Naive thymus-derived CD4-positive, alpha-beta T cell (primary cell): ENCODE measurements at places on chromosomes 3 and 15. TPM values are rescaled to one million over a fixed set of nuclear protein-coding genes. Genes with fewer than 3 reads are reported as not detected.

GRCh38 chr3:127590282-127590592 lies 296 bp downstream of the TPRA1 start:
- no peaks in the 10 kb centered on the region for H3K27me3 ChIP-seq
- peak overlapping the region; percentile 91 for H3K4me3 ChIP-seq
- H3K36me3 ChIP-seq: no peaks in the 10 kb centered on the region
- H3K4me1 ChIP-seq: peaks cover 11% of the 10 kb centered on the region

The CYP1A2 gene
- not detected for total RNA-seq

DNA sequence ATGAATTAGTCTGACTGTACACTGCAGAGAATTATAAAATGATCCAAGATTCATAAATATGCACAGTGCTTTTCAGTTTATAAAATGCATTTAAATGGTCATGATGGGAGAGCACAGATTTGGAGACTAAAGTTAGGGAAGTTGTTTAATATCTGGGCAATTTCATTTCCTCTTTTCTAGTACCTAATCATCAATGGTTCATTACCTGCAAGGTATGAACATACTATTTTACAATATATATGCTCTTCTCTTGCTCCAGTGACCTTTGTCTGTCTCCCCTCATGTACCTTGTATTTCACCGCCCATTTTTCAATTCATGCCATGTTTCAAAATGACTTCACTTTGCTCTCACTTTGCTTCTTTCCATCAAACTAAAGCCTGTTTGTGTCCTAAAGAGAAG lies 114.5 kb downstream of the SUCNR1 start:
- H3K36me3 ChIP-seq: no peaks in the 10 kb centered on the region
- no peak overlapping the region for H3K4me3 ChIP-seq
- no peak for DNase-seq
- H3K27ac ChIP-seq: no peak overlapping the region
- H3K4me1 ChIP-seq: no peaks in the 10 kb centered on the region

- no peak overlapping the region for H3K4me3 ChIP-seq
- no peak for DNase-seq
- no peaks in the 10 kb centered on the region for H3K27me3 ChIP-seq
- no peak overlapping the region for H3K27ac ChIP-seq
- H3K36me3 ChIP-seq: no peaks in the 10 kb centered on the region
Measured at GRCh38 chr15:51876169-51876568, 46.7 kb downstream of the TMOD3 start.

DNA sequence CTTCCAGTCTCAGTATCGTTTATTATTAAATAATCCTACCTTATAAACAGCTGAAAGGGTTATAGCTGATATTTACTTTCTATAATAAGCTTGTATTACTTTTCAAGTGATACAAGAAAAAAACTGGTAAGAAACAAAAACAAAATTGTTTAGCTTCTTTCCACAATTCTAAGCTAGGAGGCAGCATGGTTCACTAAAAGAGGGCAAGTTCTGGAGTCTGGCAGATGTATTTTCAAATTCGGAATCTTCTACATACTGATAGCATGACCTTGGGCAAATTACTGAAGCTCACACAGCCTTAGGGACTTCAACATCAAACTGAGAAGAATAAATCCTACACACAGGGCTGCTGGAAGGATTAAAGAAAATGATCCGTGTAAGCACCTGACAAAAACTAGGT lies 15.4 kb downstream of the C15orf62 start:
- no peak overlapping the region for H3K27ac ChIP-seq
- H3K4me3 ChIP-seq: no peak overlapping the region
- H3K4me1 ChIP-seq: peaks cover 18% of the 10 kb centered on the region
- no peaks in the 10 kb centered on the region for H3K36me3 ChIP-seq
- no peak for DNase-seq
- H3K27me3 ChIP-seq: no peaks in the 10 kb centered on the region

DNA sequence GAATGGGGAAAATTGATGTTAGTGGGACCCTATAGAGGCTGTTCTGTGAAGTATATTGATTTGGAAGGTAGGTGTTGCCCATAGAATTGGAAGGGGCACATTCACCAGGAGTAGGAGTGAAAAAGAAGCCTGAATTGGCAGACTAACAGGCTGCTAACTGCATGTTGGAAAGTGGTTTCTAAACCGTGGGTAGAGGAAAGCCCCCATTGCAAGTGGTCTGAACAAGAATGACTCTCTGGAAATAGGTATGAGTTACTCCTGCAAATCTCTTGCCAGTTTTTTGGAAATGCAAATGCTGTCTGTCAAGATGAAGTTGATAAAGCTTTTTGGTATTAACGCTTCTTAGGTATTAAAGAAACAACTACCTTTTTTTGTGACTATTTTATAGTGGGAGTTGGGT lies 3.5 kb downstream of the UBE2E1 start:
- H3K27ac ChIP-seq: peak overlapping the region; percentile 77
- DNase-seq: no peak
- H3K4me1 ChIP-seq: peaks cover 26% of the 10 kb centered on the region
- H3K36me3 ChIP-seq: no peaks in the 10 kb centered on the region
- H3K27me3 ChIP-seq: no peaks in the 10 kb centered on the region
- H3K4me3 ChIP-seq: peak overlapping the region; percentile 68

DNA sequence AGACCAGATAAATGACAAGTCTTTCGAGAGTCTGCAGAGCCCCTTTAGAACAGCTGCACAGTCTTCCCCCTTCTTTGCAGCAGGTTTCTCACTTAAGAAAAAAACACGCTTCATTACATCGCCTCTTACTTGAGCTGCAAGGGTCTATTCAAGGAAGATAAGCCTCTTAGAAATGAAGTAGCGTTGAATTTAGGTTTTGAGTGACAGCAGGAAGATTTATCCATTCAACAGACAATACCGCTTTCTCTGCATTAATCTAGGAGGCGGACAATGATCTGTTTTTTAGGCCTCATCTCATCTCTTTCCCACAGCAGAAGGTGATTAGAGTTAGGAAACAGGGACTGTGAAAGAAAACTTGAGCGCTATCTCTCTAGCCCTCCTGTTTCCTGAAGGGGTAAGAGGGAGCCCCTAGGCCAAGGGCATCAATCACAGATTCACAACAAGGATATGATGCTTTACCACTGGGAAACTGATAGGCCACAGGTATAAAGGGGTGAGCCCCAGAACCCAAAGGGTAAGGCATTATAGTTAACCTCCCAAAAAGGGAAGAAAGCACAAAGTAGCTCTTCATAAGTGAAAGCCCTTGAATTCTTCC lies 84.3 kb downstream of the MECOM start:
- no peak overlapping the region for H3K27ac ChIP-seq
- H3K4me3 ChIP-seq: no peak overlapping the region
- no peak for DNase-seq
- H3K36me3 ChIP-seq: no peaks in the 10 kb centered on the region
- H3K27me3 ChIP-seq: no peaks in the 10 kb centered on the region

DNA sequence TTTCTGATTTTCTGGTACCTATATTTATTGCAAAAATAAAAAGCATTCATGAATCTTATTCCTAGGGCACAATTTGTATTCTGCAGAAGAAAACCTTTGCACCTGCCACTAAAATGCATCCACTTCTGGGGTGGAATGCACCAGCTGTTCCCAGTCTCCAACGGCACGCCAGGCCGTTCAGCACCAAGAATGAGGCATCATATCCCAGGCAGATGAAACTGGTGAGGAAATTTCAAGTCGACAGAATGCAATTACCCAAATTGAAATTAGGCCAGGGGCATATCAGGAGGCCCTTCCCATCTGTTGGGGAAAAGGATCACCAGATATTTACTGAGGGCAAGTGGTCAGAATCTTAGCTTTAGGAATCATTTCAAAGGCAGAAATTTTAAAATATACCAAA lies 13.6 kb upstream of the RBMS3 start:
- H3K4me3 ChIP-seq: no peak overlapping the region
- H3K4me1 ChIP-seq: no peaks in the 10 kb centered on the region
- H3K36me3 ChIP-seq: no peaks in the 10 kb centered on the region
- no peaks in the 10 kb centered on the region for H3K27me3 ChIP-seq
- no peak overlapping the region for H3K27ac ChIP-seq
